NAMALWA (cell line): ENCODE measurements at places on chromosomes 13 and 19.

DNA sequence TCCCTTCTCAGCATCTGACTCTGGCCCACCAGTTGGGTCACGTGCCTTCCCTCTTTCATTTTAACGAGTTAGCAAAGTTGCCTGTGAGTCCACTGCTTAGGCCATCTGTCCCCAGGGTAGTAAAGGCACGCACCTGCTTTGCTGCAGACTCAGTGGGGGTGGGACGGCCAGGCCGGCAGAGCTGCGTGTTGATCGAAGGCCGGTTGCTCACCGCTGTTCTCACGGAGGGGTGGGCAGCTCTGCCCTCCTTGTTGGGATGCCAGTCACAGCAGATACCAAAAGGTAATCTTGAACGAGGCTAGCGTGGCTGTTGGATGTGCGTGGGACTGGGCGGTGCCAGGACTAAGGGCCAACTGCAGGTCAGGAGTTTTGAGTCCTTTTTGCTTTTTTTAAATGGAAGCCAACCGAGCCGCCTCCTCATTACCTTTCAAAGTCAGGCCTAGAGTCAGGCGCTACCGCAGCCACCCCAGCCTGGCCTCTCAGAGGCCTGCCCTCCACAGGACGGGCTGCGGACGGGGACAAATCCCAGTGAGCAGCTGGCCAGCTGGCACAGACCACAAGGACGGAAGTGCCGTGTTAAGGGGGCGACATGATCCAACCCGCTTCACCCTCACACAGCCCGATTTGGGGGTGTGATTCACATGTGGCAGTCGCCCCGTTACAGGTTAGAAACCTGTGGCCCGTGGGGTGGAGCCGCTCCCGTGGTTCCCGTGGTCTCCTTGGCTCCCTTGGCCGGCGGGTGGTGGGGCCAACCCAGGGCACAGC, 20.6 kb downstream of the ADPRHL1 start:
- DNase-seq = no peak

DNA sequence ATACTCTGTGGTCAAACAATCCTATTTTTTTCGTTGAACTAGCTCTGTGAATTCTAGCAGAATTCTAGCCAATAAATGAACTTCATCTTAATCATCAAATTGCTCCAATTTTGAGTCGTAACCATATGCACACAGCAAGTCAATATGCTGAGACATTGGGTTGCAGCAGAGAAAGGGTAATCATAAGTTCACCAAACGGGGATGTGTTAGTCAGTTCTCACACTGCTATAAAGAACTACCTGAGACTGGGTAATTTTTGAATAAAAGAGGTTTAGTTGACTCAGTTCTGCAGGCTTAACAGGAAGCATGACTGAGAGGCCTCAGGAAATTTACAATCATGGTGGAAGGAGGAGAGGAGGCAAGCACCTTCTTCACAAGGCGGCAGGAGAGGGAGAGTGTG, 67.7 kb upstream of the ABCC4 start:
- DNase-seq = no peak

- no peak for DNase-seq
Observed at GRCh38 chr19:36972571-36972970, 56.4 kb downstream of the ZNF568 start.

GRCh38 chr13:28429685-28430290, 65.1 kb downstream of the FLT1 start:
- DNase-seq = peak; percentile 90

DNA sequence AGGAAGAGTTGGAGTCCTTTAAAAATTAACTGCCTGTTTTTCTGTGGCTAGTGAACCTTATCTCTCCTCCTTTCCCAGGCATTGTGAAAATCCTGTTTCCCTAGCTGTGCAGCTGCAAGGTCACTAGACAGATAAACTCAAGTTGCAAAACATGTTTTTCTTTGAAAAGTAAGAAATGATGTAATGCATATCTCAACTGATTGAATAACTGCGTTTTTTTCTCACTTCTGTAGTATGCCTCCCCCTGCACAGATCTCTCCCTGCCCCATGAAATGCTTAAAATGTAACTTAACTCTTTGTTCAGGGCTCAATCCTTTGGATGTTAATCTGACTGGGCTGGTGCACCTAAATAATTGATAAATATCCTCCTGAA, 27.7 kb upstream of the CYSLTR2 start:
- no peak for DNase-seq

GRCh38 chr19:16370641-16371391, 46.2 kb downstream of the KLF2 start:
- DNase-seq = no peak

- no peak for DNase-seq
Observed at GRCh38 chr13:104979281-104980030, 1556.0 kb downstream of the EFNB2 start.

GRCh38 chr19:13018035-13018914, 23.0 kb downstream of the NFIX start:
- no peak for DNase-seq

- no peak for DNase-seq
Observed at GRCh38 chr13:61927648-61928047, 512.0 kb upstream of the PCDH20 start.

- DNase-seq = peak; percentile 68
Observed at GRCh38 chr19:6481541-6482342, at the start of gene DENND1C. TSS of gene DENND1C (minus strand) at chr19:6481787. CDS start at chr19:6481695, 92 bp downstream.

GRCh38 chr13:45402641-45403040, 15.5 kb downstream of the SLC25A30 start:
- no peak for DNase-seq

- DNase-seq = no peak
Observed at GRCh38 chr19:2248136-2249009, 750 bp upstream of the AMH start.

GRCh38 chr19:1377176-1377964, 6.3 kb upstream of the NDUFS7 start:
- DNase-seq = no peak

DNA sequence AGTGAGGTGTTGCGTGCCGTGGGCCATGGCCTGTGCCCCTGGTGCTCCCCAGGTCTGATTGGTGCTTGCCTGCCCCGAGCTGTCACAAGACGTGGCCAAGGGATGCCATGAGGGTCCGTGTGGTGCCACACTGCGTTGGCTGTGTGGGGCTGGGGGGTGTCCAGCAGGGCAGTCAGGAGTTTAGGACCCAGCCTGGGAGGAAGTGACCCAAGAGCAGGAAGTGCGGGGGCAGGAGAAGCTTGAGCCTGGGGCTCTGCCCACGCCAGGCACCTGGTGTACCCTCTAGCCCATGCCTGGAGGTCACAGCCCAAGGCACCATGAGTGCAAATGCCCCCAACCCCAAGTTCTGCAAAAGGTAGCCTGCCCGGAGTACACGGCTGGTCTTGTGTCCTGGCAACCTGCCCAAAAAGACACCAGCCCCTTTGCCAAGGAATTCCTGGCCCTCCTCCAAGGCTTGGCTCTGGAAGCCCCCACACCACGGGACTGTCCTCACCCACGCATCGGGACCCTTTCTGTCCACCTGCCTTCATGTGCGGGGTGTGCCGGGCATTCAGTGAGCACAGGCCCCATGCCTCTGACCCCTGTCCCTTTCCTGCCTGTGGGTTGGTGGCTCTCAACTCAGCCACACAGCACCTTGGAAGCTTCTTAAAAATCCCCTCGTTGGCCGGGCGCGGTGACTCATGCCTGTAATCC, 24.9 kb downstream of the MPND start:
- DNase-seq = no peak

- no peak for DNase-seq
Observed at GRCh38 chr13:106432636-106433035, 102.8 kb downstream of the EFNB2 start.

DNA sequence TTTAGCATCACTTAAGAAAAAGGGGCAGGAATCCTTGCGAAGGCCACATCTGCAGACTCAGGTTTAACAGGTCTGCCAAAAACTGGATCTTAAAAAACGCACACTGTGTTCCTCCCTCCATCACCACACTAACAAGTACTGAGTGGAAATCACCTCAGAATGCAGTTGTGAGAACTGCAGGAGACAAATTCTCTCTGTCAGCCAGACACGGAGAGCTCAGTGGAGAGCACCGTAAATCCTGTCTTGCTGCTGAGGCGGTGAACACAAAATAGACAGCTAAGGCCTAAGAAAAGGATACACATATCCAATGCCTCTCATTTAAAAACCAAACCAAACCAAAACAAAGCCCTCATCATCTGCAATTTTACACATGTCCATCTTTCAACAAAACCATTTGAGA, 1287.6 kb downstream of the EFNB2 start:
- no peak for DNase-seq

- no peak for DNase-seq
Observed at GRCh38 chr19:48271531-48272151, 1.8 kb downstream of the ZNF114 start.

GRCh38 chr19:275958-276646, 15.1 kb downstream of the PLPP2 start:
- no peak for DNase-seq

GRCh38 chr13:66835040-66835628, 395.0 kb downstream of the PCDH9 start:
- no peak for DNase-seq

GRCh38 chr13:96274046-96274445, 184.1 kb downstream of the HS6ST3 start:
- DNase-seq = no peak

DNA sequence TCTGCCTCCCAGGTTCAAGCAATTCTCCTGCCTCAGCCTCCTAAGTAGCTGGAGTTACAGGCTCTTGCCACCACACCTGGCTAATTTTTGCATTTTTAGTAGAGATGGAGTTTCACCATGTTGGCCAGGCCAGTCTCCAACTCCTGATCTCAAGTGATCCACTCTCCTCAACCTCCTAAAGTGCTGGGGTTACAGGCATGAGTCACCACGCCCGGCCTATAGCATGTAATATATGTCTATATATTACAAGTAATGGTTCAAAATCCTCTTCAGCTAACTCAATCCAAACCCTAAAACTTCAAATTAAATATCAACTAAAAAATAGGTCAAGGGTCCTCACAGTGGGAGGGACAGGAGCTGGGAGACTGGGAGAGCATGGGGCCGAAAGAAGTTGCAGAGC, 28.0 kb downstream of the FPR3 start:
- no peak for DNase-seq

- no peak for DNase-seq
Observed at GRCh38 chr19:7589822-7590221, 5.8 kb upstream of the CAMSAP3 start.

GRCh38 chr19:38667661-38668171, 20.3 kb downstream of the ACTN4 start:
- peak; percentile 60 for DNase-seq

- DNase-seq = peak; percentile 82
Observed at GRCh38 chr19:10245189-10245939, 6.7 kb upstream of the MRPL4 start.

DNA sequence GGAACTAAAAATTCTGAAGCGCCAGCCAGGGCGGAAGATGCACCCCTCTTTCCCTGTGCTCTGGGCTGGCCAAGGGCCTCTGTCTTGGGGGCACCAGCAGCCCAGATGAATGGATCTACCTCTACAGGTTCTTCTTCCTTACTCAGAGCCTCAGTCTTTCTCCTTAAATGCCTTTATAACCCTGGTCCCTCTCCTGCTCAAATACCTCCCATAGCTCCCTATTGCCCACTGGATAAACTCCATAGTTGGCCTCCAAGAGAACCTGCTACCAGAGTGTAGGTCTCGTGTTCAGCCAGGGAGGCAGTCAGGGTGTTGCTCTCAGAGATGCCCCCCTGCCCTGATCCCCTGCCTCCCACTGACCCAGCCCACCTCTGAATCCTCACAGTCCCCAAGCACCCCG, 30.5 kb downstream of the OR10H4 start:
- DNase-seq = no peak

GRCh38 chr13:67298297-67298696, 68.2 kb upstream of the PCDH9 start:
- no peak for DNase-seq

- DNase-seq = no peak
Observed at GRCh38 chr13:96940961-96941360, 53.3 kb downstream of the OXGR1 start.

DNA sequence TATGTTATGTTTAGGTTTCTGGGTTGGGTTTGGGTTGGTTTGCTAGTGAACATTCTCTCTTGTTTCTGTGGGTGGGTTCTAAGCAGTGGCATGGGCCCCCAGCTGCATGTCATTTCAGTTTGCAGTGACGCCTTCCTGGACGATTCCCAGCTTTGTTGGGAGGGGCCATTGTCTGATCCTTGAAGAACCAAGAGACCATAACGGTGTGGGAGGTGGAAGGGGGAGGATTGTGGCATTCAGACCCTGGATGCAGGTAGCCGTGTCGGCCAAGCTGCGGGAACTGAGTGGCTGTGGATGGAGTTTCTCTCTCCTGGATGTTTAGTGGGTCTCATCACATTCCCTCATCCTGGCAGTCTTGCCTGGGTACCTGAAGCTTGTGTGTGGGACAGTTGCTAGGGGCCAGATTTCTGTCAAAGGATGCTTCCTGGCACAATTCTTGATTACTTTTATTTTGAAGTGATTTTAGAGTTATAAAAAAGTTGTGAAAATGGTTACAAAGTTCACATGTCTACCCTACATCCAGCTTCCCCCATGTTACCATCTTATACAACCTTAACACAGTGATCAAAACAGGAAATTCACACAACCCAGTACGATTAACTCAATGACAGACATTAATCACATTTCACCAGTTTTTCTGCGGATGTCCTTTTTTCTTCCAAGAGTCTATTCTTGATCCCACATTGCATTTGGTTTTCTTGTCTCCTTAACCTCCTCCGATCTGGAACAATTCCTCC, 123.8 kb downstream of the SIPA1L3 start:
- DNase-seq = no peak

DNA sequence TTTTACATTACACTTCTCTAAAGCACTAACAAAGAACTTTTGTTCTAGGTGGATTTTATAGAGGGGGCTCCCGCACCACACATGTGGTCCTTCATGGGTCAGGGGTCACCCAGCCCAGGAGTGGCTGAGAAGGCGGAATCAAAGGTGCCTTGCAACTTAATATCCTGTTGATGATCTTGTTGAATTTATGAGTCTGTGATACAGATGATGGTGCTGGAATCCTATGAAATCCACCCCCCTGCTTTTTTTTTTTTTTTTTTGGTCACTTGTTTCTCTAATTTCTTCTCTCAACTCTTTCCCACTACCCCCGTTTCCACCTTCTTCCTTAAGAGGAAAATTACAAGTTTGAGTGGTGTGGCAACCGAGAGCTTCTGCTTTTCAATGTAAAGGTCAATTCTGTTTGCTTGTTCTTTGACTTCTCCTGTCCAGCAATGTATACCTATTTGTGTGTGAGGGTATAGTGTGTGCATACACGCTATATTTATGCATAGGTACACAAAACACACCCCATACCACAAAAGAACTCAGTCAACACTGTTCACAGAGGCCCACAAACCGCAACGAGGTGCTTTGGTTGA, 4.2 kb upstream of the ZIC2 start:
- DNase-seq = no peak

- DNase-seq = no peak
Observed at GRCh38 chr13:108919036-108919907, 289.9 kb downstream of the MYO16 start.

- no peak for DNase-seq
Observed at GRCh38 chr19:13850910-13851733, 25.8 kb upstream of the NANOS3 start.

- DNase-seq = no peak
Observed at GRCh38 chr13:43755844-43756243, 30.9 kb downstream of the ENOX1 start.
